ENCODE measurements at places on chromosomes 3 and 15.

- DNase-seq, result no peak
Measured at GRCh38 chr3:155411500-155412223, 118.2 kb upstream of the STRIT1 start.

DNA sequence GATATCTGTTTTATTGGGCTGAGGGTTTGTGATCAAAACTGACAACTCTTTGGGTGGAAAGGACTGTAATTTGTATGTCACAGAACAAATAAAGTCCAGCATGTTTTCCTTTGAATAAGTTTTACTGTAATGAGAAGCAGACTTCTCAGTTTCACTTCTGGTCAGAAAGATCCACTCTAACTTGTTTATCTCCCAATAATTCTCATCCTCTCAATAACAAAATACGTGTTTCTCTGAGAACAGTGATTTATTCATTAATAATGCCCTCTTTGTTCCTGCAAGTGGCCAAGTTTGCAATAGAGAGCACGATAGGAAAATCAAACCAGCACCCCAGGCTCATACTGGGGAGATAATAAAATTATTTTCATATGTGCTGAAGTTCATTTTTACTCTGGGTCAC, 190.6 kb downstream of the CNTN3 start:
- DNase-seq, result no peak

DNA sequence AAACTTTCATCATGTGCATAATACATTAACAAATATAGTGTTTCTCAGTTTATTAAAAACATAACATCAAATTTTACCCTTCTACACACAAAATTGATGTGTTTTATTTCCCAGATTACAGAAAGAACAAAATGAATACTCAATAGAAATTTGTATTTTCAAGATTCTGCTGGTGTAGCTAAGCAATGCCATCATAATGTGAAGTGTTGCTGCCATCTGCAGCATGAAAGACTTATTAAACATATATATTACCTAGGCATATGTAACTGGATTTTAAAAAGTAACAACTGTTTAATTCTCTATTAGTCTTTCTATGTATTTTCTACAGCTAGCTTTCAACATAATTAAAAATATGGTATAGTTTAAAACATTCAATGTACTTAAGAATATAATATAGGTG, 27.5 kb downstream of the PLSCR5 start:
- peak; percentile 41 for DNase-seq

DNA sequence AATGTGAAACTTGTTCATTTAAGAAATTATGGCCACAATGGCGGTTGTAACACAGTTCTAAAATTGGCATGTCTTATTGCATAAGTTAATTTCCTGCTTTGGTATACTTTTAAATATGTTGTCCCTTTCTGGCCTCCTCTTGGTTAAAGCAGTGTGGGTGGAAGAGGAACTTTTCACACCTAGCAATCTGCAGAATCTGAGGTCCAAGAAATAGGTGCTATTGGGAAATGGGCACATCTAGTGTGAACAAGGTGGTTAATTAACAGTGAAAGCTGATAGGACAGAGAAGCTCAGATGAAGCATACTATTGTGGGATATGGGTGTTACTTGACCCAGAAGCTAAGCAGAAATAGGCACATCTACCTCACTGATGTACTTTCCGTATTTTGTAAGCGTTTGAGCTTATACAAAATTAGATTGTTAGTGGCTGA, 10.6 kb downstream of the CMC1 start:
- no peak for DNase-seq

GRCh38 chr3:128310286-128311058, 156.2 kb downstream of the DNAJB8 start:
- DNase-seq, result no peak

DNA sequence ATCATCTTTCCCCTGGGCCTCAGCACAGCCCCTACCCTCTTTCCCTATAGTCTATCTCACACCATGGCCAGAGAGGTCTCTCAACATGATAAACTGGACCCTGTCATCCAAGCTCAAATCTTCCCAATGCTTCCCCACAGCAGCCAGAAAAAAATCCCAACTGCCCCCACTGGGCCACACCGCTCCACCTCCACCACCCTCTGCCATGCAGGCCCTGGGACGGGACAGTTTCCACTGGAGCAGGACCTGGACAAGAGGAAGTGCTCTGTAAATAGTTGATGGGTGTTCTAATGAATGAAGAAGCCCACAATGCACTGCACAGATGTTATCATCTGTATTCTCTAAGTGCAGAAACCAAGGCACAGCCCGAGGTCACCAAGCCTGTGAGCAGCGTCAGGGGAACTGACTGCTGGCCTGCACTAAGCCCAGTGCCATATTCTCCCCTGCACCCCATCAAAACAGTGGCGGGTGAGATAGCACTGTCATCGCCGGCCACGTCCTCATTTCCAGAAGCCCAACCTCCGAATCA, 161.1 kb downstream of the NUP210 start:
- DNase-seq, result no peak

DNA sequence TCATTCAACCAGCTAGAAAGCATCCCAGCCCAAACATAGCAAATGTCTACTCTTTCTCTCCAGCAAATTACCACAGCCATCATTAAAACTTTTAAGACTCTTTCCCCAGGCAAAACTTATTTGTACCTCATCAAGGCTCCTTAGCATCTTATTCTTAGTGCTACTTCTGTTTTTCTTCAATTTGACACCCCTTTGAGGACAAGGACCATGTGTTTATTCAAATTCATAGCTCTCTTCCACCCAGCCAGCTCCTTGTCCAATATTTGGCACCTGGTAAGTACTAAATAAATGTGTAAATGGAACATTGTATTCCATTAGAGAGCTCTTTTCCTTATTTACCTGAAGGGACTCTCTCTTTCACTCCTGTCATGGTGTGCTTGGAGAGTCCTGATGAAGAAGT, 89.8 kb downstream of the IMPG2 start:
- DNase-seq, result no peak

GRCh38 chr3:70400194-70400593, 87.8 kb upstream of the MDFIC2 start:
- DNase-seq, result no peak

- DNase-seq, result peak; percentile 71
Measured at GRCh38 chr3:45670991-45671390, 18.2 kb upstream of the SACM1L start.

DNA sequence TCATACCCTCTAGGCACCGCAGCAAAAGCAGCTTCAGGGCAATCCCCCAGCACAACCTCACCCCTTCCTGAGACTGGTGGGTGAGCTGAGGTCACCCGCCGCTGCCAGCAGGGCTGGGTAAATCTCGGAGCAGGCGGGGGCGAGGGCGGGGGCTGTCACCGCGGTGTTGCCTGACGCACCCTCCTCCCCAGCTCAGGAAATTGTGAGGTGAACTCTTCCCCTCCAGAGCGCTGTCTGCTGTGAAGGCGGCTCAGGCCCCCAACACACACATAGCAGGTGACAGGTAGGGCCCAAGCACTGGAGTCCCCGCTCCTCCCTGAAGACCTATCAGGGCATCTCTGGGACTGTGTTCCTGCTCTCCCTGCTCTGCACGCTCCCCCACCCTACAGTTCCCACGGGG, 30.2 kb upstream of the FURIN start:
- no peak for DNase-seq

GRCh38 chr3:45135959-45136358, 10.2 kb downstream of the CDCP1 start:
- DNase-seq, result no peak
